Caco-2 (cell line): ENCODE measurements at places on chromosomes 3 and 15. TPM values are rescaled to one million over a fixed set of nuclear protein-coding genes. Genes with fewer than 3 reads are reported as not detected.

The RFC4 gene
- total RNA-seq: 52.6 and 62.2 TPM in 2 replicates

GRCh38 chr3:99607151-99607550 is 31.2 kb upstream of the COL8A1 start:
- DNase-seq: no peak

DNA sequence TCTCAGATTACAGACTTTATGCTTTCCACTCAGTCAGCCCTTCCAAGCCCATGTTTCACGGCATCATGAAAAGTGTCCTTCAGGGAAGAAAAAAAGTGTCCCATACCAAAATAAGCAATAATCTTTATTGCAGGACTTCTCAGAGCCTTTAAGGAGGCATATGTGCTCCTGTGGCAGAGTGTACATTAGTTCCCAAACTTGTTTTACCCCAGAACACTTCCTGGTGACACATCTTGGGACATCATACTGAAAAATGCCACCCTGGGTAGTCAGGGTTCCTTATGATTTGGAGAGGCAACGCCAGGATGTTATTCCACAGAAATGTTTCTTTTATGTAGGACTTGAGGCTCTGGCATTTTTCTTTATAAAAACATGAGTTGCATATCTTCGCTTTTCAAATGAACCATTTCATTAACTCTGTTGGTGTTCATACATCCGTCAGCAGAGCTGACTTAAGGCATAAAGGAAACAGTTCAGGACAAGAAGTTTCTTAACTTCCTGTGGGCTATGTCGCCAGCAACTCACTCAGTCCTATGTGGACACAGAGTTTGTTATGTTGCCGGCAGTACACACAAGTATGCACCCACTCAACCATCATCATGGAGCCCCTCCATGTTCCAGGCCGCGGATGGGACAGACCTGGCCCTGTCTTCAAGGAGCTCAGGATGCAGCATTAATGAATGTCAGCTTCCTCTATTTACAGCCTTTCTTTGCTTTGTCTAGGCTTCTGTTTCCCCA is 63.8 kb downstream of the CASR start:
- DNase-seq: no peak

DNA sequence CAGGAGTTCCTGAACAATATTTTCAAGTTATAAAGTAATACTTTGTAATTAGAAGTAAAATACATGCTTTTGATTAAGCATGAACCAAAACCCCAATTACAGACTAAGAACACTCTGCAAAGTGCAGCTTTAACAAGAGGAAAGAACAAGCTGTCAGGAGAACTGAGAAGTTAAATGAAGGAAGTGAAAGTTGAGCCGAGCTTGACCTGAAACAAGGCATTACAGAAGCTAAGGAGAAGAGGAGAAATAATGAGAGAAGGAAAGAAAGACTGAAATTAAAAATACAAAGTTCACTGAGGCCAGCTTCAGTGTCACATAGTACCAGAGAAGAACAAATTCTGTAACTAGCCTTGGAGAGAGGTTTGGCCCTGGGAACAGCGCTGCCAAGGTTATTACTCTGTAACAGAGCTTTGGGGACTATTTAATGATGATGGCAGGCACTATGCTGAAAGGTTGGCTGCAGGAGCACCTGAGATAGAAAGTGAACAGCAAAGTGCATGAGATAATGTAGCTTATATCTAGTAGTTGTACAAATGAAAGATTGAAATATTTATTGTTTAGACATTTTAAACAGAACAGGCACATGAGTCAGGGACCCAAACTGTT is 241.9 kb upstream of the PEX5L start:
- DNase-seq: no peak

The IGDCC3 gene
- 43.5 and 51.2 TPM in 2 replicates for total RNA-seq

- DNase-seq: no peak
Measured at GRCh38 chr3:60126511-60127304, 1076.9 kb upstream of the CFAP20DC start.

- DNase-seq: no peak
Measured at GRCh38 chr3:120446891-120447668, 3.7 kb downstream of the FSTL1 start.

- DNase-seq: no peak
Measured at GRCh38 chr3:184737063-184737462, 25.2 kb upstream of the MAGEF1 start.

The NMNAT3 gene
- 17.5 and 17.6 TPM in 2 replicates for total RNA-seq

DNA sequence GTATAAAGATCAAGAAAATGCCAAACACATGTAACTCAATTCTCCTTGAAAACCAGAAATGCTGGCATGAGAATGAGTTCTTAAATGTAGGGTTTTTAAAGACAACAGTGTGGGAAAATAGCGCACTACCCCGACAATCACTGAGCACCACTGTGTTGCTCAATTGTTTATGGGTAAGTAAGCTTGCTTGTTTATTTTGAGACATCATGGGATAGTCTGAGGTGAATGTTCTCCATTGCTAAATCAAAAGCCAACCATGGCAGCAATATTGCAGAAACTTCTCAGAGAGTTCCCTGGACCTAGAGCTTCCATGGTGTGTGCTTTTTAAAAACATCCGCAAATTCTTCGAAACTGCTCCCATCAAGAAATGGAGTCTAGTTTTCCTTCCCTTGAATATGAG is 62.7 kb downstream of the CERS3 start:
- DNase-seq: no peak

The IQCF5 gene
- not detected in 2 replicates for total RNA-seq

The GPR160 gene
- 14.8 and 16.1 TPM in 2 replicates for total RNA-seq

The PLA2G4E gene
- total RNA-seq: 1.4 and 1.8 TPM in 2 replicates

- no peak for DNase-seq
Measured at GRCh38 chr3:183545708-183546107, 9.8 kb downstream of the KLHL6 start.

The CLSTN2 gene
- 20.1 and 26.1 TPM in 2 replicates for total RNA-seq

The CD47 gene
- total RNA-seq: 15.5 and 15.8 TPM in 2 replicates

The DUOXA2 gene
- total RNA-seq: 1.5 and 1.6 TPM in 2 replicates

DNA sequence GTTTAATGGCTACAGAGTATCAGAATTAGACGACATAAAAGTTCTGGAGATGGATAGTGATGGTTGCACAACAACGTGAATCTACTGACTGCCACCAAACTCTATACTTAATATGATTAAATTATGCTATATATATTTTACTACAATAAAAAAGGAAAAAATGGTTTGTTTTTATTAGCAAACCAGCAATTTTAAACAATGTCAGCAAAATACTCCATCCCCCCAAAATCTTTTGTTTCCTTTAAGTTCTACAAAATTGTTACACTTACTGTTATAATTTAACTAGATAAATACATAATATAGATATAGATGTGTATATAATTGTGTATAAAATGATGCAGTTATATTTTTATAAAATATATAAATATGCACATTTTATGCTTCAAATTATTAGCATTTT is 710.8 kb upstream of the UBE2E2 start:
- no peak for DNase-seq

- no peak for DNase-seq
Measured at GRCh38 chr3:52509753-52510328, 14.7 kb downstream of the STAB1 start.

GRCh38 chr15:78232951-78233350 is 1.4 kb downstream of the ACSBG1 start:
- DNase-seq: no peak

The LTK gene
- 8.5 and 10.9 TPM in 2 replicates for total RNA-seq

The SLC27A2 gene
- total RNA-seq: 31.2 and 36.1 TPM in 2 replicates

The SLC2A2 gene
- total RNA-seq: 4.0 and 4.6 TPM in 2 replicates

- DNase-seq: no peak
Measured at GRCh38 chr15:52714968-52715367, 35.8 kb upstream of the ATOSA start.

The POLQ gene
- 15.4 and 17.2 TPM in 2 replicates for total RNA-seq

DNA sequence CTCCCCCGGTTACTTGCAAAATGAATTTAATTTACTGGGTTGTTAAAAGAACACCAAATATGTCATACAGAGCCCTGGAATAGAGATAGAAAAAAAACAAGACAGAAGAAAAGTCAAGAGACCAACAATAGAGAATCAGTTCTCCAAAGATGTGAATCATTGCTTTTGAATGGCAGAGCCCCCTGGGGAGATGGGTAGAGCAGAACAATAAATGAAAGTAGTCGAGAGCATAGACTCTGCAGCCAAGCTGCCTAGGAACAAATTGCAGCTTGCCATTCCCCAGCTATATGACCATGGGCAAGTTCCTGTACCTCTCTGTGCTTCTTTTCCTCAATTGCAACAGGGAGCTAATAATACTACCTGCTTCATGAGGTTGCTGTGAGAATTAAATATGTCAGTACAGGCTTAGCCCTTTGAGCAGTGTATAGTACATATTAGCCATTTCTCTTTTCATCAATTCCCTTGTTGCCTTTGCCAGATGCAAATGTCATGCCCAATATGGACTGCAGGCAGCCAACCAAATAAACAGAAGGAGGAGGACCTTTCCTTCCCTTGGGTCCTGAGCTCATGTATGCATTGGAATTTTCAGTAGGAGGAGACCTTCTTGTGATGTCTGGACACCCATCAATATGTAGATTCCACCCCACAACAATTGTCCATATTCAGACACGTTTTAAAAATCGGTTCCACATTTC is 25.0 kb upstream of the BFSP2 start:
- DNase-seq: no peak

The ARPIN gene
- total RNA-seq: 11.5 and 13.3 TPM in 2 replicates

The NPAP1 gene
- not detected in 2 replicates for total RNA-seq

The TTLL13 gene
- total RNA-seq: 0.43 TPM in 1 of 2 replicates, not detected in the other

The ALDH1A3 gene
- total RNA-seq: 3.9 and 6.6 TPM in 2 replicates

GRCh38 chr3:148173851-148174250 is 523.9 kb upstream of the AGTR1 start:
- no peak for DNase-seq

GRCh38 chr3:134905647-134905935 is 110.5 kb downstream of the EPHB1 start:
- DNase-seq: no peak

- no peak for DNase-seq
Measured at GRCh38 chr15:101664303-101664913, 12.2 kb upstream of the TM2D3 start.

DNA sequence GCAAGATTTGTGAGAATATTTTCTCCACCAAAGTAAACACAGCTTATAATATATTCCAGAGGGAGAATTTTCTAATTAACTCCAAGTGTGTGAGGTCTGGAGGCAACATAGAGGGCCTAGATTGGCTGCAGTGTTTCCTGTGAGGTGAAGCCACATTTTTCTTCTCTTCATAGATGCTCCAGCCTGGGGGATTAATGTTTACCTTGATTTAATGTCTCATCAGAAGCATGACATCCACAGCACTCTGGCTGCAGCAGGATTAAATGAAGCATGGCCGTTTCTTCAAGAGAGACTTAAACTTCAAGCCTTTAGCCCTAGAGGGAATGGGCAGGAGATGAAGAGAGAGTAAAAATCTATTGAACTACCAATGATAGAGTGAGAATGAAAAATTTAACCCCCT is 137.9 kb upstream of the ZBTB20 start:
- DNase-seq: no peak

GRCh38 chr15:33314069-33314468 is 3.3 kb downstream of the RYR3 start:
- no peak for DNase-seq

GRCh38 chr15:100726070-100726420 is 123.7 kb downstream of the ASB7 start:
- DNase-seq: no peak

The CYP1A1 gene
- total RNA-seq: 55.5 and 73.8 TPM in 2 replicates

DNA sequence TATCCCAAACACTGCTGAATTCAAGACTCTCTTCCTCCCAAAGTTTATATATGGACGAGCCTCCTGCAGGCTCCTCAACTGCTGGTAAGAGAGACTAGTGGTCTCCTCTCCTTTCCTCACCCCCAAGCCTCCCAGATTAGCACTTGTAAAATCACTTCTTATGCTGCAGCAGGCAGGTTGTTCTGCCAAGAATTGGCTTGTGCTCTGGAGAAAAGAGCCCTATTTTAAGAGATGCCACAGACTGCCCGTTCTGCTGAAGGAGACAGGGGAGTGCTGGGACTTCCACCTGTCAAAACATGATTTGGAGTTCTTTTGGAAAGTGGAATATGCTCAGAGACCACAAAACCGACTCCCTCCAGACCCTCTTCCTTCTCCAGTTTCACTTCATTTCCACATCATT is 230.9 kb upstream of the EIF1B start:
- DNase-seq: no peak

- no peak for DNase-seq
Measured at GRCh38 chr3:6228958-6229683, 631.8 kb upstream of the GRM7 start.
